ENCODE measurements at places on chromosomes 11 and 22. TPM values are rescaled to one million over a fixed set of nuclear protein-coding genes. Genes with fewer than 3 reads are reported as not detected.

NCR3LG1 gene
- total RNA-seq: 10.0 TPM

FSHB gene
- not detected for total RNA-seq

TM7SF2 gene
- 42.0 TPM for total RNA-seq

CSNK2A3 gene
- total RNA-seq: 3.9 TPM

MB gene
- 0.93 TPM for total RNA-seq

SCARF2 gene
- 10.4 TPM for total RNA-seq
